Right ventricle myocardium superior (tissue), 1 donor: ENCODE measurements at places on chromosomes 6 and 20.
A peak's percentile ranks its signal among the peaks of the same experiment; 100 is the strongest.

DNA sequence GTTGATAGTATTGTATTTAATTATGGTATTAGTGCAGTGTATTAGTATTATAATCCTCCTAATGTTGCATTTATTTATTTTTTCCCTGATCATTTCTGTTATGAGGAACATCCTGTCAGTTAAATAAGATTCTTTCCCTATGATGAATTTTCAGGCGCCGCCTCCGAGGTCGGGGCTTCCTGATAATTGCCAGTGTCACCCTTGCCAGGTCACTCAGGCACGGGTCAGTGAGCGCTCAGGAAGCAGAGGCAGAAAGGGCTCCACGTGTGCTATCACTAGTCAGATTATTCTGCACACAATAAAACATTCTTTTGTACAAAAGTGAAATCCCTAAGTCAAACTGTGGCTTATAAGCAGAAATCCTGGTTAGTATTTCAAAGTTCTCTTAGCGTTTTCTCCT, 64.8 kb downstream of the TSHZ2 start:
- DNase-seq = no peak

DNA sequence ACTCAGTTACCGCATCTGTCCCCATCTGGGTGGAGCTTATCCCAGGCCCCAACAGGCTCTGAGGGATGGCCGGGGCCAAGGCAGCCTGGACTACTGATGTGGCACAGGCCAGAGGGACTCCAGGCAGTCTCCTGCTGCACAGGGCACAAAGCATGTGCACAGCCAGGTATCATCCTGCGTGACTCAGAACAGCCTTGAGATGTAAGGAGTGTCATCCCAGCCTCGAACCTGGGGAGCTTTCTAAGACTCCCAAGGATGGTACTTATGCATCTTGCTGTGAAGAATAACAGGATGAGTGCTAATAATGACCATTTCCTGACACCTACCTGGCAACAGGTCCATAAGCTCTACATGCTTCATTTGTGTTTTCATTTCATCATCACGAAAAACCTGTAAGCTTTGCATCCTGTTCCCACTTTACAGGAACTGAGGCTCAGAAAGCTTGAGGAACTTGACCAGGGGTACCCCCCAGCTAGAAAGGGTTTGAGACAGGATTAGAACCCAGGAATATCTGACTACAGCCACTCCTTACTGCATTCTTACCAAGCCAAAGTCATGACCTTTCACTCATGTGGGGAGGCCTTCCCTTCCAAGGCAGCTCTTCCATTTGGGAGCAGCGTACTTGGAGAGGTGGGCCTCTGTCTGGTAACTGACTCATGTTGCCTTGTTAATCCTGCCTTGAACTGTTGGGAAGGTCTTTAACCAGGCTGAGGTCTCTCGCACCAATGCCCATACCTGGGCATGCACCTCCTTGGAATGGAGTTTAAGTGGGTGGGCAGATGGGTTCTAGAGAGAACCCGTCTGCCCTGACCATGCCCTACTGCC, 1.9 kb downstream of the TRIB3 start:
- no peak for DNase-seq

DNA sequence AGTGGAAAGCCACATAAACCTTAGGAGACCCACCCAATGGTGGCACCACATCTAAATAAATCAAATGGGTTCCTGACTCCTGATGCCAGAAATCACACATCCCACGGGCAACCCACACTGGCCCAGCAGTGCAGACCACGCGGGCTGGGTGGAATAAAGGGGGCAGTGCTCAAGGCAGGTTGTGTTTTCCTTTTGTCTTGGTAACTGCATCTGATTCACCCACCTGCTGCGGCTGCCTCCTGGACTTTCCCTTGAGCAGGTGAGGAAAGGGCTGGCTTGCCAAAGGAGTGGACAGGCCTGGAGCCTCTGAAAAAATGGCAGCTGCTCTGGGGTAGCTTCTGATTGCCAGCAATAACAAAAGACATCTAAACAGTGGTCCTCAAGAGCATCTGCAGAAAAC, 119.5 kb upstream of the KCNK16 start:
- no peak for DNase-seq

GRCh38 chr6:105199711-105200110, 19.9 kb upstream of the POPDC3 start:
- peak; percentile 81 for DNase-seq

DNA sequence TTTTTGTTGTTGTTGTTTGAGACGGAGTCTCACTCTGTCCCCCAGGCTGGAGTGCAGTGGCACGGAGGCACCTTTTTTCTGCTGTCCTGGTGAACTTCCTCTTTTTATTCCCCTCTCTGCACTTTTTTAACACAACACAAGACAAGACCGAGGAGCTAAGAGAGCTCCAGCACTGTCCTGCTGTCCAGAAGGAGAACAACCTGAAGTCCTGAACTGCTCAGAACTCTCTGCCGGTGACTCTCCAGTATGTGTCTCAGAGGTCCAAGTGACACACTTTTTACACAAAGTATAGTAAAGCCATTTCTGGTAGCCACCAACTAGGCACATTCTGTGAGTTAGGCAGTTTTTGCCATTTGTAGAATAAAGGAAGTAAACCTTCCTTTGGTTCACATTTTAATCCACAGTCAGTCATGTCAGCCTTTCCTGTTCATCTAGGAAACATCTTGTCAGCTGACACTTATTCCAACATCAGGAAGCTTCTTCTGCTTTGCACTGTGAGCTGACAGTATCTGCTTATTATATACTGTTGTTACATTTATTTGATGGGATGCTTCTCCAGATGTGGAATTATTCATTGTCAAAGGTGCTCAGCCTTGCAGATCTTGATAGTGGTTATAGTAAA, 28.1 kb upstream of the TXNDC5 start:
- DNase-seq = no peak

DNA sequence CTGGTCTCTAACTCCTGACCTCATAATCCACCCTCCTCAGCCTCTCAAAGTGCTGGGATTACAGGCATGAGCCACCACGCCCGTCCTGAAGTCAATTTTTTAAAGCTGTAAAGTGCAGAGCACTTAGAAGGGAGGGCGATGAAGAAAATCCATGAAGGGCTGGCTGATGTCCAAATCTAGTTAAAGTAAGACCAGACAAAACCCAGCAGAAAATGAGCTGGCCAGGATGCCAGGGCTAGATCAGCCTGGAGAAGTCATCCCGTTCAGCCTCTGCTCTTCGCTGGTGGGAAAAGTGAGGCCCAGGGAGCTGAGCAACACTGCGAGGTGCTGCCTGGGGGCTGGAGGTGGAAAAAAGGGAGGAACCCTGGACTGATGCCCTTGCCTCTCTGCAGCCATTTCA, 3.1 kb downstream of the BPIFB4 start:
- DNase-seq = no peak

GRCh38 chr20:42181064-42181463, 562.9 kb upstream of the CHD6 start:
- no peak for DNase-seq

GRCh38 chr20:39568109-39568508, 606.0 kb downstream of the DHX35 start:
- DNase-seq = no peak

- no peak for DNase-seq
Observed at GRCh38 chr6:125025164-125025854, 63.1 kb downstream of the RNF217 start.

- no peak for DNase-seq
Observed at GRCh38 chr20:17248224-17248623, 21.4 kb downstream of the PCSK2 start.

DNA sequence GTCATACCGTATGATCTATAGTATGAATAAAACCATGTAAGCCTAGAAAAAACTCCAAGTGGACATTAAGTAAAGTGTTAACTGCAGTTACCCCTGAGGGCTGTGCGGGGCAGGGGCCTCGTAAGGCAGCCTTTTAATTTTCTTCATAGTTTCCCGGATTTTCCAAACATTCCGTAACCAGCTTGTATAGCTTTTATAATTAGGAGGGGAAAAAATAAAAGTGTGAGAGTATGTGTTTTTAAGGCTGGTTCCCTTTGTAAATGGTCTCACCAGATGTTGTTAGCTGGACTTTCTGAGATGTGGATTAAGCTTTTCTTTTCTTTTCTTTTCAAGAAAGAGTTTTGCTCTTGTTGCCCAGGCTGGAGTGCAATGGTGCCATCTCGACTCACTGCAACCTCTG, 7.0 kb downstream of the KIAA1755 start:
- DNase-seq = no peak

DNA sequence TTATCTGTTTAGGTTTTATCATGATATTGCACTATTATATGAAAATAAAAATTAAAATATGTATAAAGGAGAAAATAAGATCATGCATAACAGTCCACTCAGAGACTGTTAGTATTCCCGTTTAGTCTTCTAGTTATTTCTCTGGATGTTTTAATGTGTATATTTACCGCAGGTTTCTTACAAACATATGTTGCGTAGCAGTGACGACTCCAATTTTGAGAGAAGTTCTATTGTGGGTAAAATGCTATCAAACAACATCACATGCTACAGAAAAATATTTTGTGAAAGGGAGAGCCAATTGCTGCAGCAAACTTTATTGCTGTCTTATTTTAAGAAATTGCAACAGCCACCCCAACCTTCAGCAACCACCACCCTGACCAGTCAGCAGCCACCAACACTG, 72.4 kb upstream of the NXT1 start:
- DNase-seq = no peak

DNA sequence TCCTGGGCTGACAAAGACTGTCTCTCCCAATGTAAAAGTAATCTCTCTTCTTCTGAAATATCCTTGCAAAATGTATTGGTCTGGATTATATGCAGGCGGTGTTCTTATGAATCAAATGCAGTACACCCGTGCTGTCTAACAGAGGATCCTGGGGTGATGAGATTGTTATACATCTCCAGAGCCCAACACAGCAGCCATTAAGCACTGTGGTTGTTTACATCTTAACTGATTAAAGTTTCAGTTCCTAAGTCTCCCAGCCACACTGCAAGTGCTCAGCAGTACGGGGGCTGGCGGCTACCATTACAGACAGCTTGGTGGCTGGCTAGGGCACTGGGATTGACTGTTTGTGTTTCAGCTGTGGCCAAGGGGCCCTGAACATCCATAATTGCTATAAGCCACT, 7.0 kb downstream of the UNC93A start:
- DNase-seq = no peak

DNA sequence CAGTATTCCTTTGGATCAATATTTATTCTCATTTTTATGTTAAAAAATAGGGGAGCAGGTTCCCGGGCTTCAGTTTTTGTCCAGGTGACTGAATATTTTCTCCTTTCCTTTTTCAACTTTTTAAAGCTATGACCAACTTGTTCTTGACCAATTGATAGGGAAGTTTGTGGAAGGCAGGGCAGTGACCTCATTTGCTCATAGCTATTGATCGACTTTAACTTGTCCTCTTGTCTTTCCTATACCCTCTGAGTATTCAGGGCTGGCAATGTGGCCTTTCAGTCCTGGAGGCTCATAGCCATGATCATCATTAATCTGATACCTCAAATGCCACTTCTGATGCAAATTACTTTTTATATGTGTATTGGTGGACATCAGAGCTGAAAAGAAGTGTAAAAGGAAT, 448.8 kb downstream of the KIF16B start:
- DNase-seq = no peak

GRCh38 chr6:109660526-109661320, 30.3 kb downstream of the AK9 start:
- DNase-seq = no peak

DNA sequence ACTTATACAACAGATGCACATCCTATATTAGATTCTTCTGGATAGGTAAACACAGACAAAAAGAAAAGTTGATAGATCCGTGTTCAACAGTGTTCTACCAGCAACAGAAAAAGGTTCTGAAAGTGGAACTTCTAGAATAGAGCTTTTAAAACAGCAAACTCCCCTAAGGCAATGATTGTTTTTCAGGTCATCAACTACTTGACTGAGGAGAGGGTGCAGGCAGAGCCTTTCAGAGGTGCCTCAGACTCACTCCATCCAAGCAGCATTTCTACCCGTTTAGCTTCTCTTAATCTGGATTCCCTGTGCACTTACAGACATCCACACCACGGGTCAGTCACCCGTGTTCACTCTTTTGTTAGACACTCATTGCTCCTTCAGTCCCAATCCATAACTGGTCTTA, 28.9 kb downstream of the FYN start:
- DNase-seq = no peak

DNA sequence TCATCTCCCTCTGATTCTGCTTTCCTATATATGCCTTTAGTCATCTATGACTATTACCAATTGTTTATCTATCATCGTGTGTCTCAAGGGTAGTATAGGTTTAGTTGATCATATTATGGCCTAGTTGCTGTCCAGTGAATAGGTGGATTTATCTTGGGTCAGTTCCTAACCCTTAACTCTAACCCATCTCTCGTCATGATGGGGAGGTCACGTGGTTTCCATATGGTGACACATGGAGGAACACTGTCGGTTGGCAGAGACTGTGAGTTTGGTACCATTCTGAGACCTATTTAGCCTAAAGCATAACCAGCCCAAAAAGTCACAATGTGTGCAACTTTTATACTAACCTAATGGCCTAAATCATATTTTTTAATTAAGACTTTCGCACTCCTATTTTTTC, 103.5 kb downstream of the SAMD5 start:
- no peak for DNase-seq

GRCh38 chr6:150307520-150307919, 61.3 kb upstream of the IYD start:
- DNase-seq = no peak

DNA sequence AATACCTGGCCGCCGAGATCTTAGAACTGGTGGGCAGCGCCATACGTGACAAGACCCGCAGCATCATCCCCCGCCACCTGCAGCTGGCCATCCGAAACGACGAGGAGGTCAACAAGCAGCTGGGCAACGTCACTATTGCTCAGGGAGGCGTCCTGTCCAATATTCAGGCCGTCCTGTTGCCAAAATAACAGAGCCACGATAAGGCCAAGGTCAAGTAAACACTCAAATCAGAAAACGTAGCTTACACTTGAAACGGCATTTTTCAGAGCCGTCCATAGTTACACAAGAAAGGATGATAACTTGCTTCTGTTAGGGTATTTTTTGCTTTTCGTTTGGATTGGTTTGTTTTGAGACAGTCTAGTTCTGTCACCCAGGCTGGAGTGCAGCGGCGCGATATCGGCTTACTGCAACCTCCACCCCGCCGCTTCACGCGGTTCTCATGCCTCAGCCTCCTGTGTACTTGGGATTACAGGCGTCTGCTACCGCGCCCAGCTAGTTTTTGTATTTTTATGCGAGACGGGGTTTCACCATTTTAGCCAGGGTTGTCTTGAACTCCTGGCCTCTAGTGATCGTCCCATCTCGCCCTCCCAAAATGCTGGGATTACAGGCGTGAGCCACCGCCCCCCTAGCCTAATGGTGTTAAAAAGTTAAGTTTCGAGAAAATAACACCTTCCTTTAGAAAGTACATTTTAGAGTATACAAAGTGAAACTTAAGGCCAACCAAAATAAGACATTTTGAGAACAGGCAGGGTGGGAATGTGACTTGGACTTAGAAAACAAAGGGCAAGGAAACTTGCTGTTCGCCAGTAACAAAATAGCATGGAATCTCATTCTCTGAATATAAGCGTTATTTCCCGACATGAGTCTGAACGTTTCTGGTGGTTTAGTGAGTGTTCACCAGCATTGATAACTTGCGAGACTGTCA, 42.8 kb upstream of the HFE start:
- peak; percentile 53 for DNase-seq

DNA sequence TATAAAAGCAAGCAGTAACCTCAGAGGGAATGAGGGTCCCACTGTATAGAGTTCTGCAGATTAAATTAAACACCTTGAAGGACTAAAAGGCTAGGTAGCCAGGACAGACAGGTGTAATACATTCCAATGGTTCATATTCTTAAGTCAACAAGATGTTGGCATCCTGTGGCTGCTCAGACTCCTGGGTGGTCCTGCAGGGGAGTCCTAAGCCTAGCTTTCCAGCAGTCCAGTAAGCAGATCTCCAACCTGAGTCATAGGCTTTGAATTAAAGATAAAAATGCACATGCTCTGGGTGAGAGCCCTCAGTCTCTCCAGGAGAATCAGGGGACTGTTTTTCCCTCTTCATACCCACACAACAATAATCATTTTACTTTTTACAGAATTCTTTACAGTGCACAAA, 307.3 kb upstream of the SUPT3H start:
- no peak for DNase-seq
